DMS79 (cell line): ENCODE measurements at places on chromosomes 7 and 10.

DNA sequence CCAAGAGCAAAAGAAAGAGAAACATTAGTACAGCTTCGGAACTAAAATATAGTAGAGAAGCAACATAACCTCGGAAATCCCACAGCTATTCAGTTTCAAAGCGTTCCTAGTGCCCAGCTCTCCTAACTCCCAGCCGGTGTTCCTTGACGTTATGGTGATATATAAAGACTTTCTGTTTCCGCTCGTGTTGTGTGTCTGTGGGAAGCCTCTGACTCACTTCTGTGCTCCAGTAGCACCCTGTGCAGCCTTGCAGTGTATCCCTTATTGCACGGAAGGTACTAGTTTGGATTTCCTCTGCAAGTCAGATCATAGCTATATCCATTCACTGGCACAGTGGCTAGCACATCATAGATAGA is 535 bp downstream of the ASAH2B start:
- no peak for DNase-seq

DNA sequence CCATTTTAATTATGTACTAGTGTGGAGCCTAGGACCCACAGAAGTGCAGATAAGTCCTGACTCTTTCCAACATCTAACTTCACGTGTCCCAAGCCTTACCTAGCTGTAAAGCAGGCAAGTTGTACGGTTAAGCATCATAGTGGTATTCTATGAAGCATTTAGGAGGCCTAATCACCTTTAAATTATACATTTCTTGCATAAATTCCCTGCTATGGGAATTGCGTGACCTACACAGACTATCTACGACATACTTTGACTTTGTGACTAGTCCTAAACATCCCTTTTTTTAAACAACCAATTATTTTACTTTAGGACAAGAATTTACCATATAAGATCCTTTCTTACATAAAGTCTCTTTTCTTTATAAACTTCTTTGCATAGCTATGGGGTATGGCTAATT is 37.7 kb upstream of the LRGUK start:
- no peak for DNase-seq

DNA sequence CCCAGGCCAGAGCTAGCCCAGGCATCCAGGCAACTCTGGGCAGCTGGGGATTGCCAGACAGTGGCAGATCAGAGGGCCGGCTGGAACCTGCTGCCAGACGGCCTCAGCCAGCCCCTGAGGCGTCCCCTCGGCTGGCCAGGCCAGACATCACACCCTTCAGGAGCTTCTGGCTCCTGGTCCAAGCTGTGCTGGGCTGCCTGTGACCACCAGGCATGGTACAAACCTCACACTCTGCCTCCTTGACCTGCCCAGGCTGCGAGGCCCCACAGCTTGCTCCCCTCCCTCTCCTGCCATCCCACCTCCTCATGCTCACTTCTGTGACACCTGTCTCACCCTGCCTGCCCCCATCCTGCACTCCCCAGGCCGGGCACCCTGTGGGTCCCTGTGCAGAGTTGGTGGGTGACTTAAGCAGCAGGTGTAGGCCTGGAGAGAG is 5.7 kb downstream of the DEPP1 start:
- DNase-seq = no peak

GRCh38 chr7:155790666-155791065 is 21.6 kb downstream of the SHH start:
- no peak for DNase-seq

GRCh38 chr7:89091550-89091949 is 296.0 kb upstream of the TEX47 start:
- no peak for DNase-seq

DNA sequence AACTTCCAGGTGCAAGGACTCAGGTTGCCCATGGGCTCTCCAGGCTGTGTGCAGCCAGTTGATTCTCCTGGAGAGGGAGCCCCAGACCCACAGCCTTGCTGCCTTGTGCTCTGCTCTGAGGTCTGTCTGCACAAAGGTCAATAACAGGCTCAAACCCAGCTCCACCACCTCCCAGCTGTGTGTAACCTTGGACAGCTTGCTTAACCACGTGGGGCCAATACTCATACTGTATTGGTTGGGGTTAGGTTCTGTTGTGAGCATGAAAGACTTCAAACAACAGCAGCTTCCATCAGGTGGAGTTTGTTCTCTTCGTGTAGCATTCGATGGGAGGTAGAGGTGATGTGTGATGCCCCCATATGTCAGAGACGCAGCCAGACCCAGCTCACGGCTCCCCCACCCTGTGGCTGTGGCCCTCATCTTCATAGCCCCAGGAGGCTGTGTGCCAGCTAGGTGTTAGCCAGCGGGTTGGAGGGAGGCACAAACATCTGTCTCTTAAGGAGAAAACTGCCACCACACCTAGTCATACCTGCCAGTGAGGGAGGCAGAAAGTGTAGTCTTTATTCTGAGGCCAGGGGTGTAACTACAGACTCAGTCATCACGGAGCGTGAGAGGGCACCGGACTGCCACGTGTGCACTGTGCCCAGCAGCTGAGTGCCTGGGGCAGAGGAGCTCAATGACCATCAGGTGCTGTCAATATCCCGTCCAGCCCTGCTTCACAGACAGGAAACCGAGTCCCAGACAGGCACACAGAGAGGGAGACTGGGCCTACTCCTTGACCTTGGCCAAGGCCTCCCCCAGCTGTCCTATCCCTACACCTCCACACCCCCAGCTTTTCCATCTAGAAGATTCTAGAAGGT is 8.1 kb upstream of the POLD2 start:
- DNase-seq = no peak

- no peak for DNase-seq
These were observed 86.7 kb downstream of the AVL9 start for GRCh38 chr7:32582036-32582435.

GRCh38 chr10:58590924-58591323 is 78.3 kb downstream of the BICC1 start:
- no peak for DNase-seq

DNA sequence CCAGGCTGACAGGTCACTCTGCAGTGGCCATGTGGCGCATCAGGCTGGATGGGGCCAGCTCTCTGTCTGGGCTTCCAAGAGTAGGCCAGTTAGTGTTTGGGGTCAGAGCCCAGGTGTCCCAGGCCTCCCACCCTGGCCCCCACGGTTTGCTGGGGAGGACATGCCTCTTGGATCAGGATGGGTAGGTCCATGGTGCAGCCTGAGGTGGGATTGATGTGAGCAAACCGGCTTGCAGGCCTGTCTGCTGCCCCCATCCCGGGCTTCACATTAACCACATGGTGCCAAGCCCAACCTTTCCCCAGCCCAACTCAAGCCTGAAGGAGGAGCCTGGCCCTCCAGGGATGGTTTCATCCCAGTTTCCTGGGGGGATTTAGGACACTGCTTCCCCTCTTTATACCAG is 39.2 kb downstream of the LDB3 start:
- DNase-seq = no peak

GRCh38 chr10:109633846-109634245 is 289.5 kb downstream of the XPNPEP1 start:
- no peak for DNase-seq

GRCh38 chr10:129971381-129972144 is 7.5 kb upstream of the EBF3 start:
- DNase-seq = no peak
